ENCODE measurements at places on chromosomes 1 and 21.

- no peak for DNase-seq
These were observed 1097.8 kb downstream of the TTLL7 start for GRCh38 chr1:82901118-82901517.

DNA sequence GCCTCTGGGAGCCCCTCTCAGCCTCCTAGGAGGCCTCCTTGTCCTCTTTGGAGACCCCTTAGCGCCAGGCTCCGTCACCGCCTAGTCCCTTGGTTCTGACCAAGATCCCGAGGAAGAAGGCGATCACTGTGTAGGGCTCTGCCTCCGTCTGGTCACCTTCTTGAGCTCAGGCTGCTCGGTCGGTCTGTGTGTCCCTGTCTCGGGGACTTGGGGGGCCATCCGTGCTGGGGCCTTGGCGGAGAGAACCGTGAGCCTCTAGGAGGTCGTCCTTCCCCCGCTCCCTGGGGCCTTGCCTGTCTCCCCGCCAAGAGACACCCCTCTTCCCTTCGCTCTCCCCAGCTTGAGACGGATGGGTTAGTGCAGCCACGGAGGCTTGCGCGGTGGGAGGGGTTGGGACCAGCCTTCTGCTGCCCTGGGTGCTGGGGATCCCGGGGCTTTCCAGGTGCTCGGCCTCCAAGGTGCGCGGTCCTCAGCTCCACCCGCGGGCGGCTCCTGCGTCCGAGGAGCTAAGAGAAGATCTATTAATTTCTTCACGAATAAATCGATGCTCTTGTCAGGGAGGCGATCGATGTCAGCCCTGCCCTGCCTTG lies 701 bp upstream of the INSRR start:
- no peak for DNase-seq

DNA sequence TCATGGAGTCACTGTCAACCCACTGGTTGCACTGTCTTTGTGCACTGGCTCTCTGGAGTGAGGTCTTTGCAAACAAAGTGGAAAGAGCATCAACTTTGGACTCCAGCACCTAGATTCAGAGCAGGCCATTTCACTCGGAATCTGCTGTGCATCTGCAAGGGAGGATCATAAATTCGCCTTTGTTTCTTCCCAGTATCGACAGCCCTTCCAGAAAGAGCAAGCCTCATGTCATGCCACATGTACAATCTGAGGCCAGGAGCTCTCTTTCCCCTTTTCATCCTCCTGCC lies 853 bp upstream of the PCSK9 start:
- DNase-seq = no peak

GRCh38 chr1:222892137-222892769 lies 77.4 kb downstream of the DISP1 start:
- no peak for DNase-seq

DNA sequence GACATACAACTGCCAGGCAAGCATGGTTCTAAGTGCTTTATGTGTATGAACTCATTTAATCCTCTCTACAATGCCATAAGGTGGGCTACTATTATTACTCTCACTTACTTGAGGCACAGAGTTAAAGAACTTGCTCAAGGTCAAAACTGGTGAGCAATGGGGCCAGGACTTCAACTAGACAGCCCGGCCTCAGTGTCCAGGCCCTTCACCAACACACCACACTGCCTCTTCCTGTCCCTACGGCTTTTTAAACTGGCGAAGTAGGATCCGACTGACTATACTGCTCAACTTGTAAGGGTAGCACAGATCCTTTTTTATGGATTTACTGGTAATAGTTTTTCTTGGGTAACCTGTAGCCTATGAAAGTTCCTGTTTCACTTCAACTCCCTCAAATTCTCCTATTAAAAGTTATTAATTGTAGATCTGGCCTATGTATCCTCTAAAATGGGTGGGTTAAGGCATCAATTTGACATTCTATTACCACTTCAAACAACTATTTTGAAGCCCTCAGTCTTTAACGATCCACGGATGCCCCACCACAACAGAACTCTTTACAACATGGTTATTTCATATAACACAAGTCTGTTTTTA lies 4.3 kb downstream of the ERRFI1 start:
- no peak for DNase-seq

DNA sequence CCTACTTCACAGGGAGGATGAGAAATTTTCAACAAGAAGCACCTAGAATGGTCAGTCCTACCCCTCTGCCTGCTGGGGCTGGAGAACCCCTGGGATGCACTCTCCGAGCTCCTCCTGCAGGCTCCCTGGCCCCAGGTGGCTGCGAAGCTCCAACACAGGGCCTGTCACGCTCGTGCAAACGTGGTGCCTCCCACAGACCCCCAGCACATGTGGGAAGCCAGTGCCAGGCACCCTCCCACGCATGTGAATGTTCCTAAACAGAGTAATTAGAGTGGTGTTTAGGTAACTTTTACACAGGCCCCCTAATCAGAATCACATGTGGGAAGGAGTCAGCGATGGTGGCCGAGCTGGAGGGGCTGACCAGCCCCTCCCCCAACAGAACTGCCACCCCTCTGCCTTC lies 28.4 kb downstream of the GLIS1 start:
- no peak for DNase-seq

All from MM.1S (cell line).